T-helper 2 cell (primary cell): ENCODE measurements at places on chromosomes 11 and 22.

GRCh38 chr22:35649026-35649553 is 844 bp downstream of the APOL6 start:
- no peak for DNase-seq

DNA sequence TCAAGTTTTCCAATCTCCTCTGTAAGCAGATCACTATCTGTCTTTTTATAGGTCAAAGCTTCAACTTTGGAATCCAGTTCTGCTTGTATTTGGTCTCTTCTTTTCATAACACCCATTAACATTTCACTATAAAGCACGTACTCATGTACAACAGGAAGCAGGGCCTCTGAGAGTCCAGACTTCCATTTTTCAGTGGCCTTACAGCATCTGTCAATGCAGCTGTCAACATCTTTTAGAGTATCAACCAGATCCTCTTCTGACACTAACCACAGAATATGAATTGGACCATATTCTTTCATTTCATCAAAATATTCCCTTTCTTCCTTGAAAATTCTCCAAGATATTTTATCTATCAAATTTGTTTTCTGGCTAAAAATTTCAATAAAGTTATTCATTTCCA is 24.7 kb upstream of the SLN start:
- DNase-seq = no peak

DNA sequence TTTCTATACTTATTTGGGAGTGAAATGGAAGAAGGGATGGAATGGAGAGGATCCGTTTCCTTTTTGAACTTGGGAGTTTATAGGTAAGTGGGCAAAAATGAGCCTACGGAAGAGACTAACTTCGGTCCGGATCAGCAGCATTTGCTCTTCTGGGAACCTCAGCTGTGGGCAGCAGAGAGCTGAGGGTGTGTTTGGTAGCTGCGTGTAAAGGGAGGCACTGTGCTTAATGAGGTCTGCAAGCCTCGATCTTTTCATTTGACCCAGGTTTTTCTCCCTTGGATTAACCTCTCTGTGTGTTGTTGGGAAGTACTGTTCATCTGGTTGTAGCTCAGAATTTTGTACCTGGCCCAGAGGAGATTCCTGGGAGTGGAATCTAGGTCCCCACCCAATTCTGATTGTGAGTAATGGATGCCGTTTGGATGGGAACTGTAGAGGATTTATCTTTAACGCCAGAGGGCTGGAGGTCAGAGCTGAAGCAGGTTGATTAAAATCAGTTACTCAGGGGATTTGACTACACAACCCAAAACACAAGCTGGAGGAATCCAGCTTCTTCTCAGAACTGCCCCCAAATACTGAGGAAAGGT is 201.6 kb upstream of the SORL1-AS1 start:
- no peak for DNase-seq

DNA sequence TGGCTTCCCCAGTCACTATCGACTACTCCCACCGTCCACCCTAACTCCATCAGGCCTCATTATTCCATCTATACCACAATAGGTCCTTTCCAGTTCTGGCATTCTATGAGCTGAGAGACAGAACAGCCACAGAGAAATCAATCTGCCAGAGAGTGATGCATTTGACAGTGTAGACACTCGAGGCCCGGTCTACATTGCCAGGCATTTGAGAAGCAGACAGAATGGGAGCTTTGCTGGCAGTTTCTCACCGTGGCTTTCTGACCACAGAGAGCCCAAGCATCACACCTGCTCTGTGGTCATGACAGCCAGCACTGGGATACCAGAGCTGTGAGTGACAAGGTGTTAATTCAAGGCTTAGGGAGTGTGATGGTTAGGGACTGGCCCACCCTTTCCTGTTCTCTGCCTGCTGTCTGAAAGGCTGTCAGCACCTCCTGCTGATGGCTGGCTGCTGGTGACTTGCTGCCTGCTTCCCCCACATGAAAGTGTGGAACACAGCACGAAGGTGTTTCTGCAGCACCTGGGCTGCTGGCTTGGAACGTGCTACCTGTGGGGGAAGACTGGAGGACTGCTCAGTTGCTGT is 137.8 kb downstream of the KIRREL3 start:
- peak; percentile 41 for DNase-seq

GRCh38 chr22:23511627-23512347 is 68.3 kb downstream of the IGLL1 start:
- DNase-seq = no peak

DNA sequence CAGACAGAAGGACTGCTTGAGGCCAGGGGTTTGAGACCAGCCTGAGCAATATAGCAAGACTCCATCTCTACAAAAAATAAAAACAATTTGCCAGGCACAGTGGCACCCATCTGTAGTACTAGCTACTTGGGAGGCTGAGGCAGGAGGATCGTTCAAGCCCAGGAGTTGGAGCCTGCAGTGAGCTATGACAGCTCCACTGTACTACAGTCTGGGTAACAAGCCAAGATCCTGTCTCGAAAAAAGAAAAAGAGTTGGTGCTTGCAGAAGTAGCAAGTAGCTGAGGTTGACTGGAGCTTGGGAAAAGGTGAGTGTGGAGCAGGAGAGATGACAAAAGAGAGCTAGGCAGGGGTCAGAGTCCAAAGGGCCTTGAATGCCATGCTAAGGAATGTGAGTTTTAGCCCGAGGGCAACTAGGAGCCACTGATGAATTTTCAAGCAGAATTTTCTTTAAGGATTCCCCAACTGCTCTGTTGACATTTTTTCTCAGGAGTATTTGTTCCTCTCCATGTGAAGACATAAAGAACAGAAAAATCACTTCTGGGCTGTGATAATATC is 3.1 kb downstream of the AP1B1 start:
- no peak for DNase-seq

DNA sequence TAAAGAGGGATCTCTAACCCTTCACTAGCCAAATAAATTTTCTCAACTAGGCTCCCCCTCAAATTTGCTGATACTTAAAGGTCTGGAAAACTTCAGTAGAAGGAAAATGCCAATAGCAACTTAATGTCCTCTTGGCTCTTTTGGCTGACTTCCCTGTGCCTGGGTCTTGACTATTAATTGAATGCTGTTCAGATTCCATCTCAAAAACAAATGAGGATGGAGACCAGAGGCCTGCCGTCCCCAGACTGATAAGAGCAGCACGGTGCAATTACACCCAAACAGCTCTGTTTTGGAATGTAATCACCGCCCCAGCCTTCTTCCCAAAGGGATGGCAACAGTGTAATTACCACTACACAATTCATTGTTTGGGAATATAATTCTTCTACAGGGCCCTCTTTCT is 89.3 kb upstream of the CHRM4 start:
- DNase-seq = no peak

DNA sequence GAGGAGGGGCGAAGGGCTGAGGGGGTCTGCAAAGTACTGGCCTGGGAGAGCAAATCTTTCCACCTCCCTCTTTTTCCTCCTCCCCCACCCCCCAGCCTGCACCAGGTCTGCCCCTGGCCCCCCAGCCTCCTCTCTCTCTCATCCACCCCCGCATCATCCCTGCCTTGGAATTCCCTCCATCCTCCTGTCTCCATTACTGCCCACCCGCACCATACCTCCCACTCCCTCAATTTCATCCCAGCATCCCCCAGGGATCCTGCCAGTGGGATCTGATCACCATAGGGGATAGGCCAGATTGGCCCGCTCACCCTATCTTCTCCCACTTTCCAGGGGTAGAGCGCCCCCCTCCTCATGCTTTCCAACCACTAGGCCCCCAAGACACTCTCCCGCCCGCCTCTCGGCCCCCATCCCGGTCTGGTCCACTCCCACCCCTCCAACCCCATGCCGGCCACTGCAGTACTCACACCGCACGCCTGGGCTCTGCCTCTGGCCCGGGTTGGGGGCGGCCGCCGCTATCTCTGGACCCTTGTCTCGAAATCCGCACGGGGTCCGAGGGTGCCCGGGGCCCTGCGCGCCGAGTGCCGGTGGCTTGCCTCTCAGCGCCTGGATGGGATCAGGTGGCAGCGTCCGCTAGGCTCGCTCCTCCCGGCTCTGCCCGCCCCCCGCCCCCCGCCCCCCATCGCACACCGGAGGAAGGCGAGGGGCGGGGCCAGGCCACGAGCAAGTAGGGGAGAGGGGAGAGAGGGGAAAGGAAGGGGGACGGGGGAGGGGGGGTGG is at the start of gene GAL3ST3:
TSS of gene GAL3ST3 (minus strand) at position 615 of the 777 bp plus-strand sequence. CDS start 3,746 bp downstream, outside the sequence.
- DNase-seq = no peak

DNA sequence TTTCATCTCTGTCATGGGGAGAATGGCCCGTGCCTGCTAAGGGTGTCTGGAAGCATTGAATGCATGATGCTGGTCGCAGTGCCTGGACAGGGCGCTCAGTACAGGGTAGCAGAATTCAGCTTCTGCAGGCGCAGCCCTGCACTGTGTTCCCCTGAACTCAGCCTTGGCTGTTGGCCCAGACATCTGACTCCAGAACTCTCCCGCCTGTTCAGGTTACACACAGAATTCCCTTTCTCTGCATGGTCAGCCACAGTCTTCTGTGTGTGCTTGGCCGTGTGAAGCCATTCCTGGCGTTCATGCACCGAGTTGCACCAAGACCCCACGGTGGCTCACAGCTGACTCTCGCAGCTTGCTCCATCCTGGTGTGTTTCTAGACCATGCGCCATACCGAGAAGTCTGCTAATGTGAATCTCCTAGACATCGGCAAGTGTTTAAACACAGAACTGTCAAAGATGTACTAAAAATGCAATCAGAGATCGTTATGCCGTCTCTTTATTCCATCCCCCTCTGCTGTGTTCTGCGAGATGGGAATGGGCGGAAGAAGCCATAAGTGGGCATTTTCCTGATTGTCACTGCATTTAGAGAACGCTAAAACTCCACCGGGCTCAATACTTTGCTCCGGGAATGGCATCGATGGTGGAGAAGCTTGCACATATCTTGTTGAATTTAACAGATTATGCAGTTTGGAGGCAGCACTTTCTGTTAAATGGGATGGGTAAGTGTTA is 55.6 kb downstream of the MPPED1 start:
- DNase-seq = no peak

DNA sequence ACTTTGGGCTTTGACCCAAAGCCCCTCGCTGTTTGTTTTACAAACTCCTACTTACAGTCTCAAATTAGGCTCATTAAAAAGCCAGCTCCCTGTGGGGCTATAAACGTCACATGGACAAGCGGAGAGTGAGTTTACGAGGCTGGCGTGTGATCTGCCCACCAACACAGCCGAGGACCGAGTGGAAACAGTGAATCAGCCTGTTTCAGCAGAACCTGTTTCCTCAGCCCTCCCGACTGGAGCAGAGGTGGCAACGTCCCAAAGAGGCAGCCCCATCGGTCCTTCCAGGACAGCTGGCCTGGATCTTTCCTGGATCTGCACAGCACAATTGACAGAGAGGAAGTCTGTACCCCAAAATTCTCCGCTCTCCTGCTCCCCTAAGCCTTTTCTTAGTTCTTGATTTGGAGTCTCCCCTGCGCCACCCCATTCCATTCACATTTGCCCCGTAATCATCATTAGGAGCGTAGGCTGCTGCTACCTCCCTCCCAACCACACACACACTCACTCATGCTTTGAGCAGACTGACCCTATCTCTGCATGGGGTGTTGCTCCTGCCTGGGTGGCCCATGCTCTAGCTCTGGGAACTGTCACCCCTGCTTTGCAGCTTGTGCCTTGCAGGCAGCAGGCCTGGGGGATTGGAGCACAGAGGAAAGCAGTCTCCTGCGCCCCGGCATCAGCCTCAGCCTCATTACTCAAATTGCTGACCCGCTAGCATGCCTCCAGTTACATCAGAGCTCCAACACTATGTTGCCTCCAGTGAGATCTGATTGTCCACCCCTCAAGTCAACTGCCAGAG is 117.8 kb downstream of the NAT10 start:
- no peak for DNase-seq

DNA sequence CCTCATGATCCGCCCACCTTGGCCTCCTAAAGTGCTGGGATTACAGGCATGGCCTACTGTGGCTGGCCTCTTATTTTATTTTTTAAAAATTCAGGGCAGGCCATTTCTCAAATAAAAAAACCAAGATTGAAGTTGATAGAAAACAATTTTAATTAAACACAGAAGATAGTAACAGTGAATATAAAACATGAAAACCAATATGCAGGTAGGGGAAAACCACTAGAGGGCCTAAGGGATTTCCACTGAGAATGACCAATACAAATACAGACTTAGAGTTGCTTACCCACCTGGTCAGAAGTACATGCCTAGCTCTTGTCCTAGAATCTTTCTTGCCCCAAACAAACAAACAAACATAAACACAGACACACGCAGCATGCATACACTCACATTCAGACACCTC is 1.7 kb upstream of the RTCB start:
- no peak for DNase-seq

GRCh38 chr11:94750319-94751217 is 17.6 kb upstream of the AMOTL1 start:
- DNase-seq = no peak

DNA sequence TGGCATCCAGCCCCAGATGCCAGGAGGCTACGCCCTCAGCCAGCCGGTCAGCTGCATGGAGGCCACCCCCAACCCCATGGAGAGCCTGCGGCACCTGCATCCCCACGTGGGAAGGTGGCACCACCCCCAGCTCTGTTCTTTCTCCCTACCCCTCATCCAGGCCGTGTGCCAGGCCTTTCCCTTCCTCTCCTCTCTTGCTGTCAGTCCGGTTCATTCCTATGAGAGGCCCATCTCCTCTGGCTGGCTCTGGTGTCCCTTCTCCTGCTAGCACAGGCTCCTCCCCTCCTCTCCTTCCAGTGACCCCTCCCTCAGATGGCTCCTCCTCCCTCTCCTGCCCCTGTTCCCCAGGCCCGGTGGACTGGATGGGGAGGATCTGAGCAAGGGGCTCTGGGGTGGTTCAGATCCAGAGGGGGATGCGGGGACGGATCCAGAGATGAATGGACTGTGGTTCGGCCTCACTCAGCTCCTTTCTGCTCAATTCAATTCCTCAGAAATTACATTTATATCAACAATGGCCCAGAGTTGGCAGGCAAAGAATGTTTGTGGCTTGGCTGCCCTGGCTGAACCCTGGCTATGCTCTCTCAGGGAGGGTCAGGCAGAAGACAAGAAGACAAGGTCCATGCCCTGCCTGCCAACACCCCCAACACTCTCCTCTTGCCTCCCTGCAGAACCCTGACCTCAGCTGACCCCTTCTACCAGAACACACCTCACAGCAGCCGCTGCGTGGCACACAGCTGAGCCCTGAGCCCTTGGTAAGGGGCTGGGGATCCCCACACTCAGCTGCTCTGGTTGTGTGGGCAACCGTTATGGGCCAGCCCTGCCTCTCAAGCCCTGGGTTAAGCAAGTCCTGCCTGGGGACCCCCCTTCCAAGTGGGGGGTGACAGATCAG is 18.5 kb upstream of the LRRC10B start:
- DNase-seq = no peak

- no peak for DNase-seq
Measured at GRCh38 chr11:115168229-115168671, 336.0 kb downstream of the CADM1 start.
